ENCODE measurements at places on chromosomes 2 and 18.

GRCh38 chr2:58631986-58632385, 390.9 kb upstream of the FANCL start:
- DNase-seq = no peak

DNA sequence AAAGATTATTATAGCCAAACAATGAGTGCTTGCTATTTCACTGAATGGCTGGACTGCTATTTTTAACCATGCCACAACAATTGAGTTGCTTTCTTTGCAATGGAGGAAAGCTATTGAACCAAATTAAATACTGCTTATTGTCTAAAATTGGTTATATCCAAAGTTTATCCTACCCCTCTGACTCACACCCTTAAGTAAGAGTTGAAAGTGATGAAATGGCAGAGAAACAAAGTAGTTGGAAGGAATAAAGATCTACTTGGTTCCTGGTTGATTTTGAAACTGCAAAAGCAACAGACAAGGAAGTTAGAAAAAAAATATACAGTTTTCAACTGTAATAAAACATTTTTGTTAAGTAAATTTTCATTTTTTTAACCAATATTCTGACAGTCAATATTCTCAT, 47.5 kb downstream of the EML4 start:
- no peak for DNase-seq

- no peak for DNase-seq
Measured at GRCh38 chr18:57444301-57444759, 9.2 kb downstream of the ONECUT2 start.

DNA sequence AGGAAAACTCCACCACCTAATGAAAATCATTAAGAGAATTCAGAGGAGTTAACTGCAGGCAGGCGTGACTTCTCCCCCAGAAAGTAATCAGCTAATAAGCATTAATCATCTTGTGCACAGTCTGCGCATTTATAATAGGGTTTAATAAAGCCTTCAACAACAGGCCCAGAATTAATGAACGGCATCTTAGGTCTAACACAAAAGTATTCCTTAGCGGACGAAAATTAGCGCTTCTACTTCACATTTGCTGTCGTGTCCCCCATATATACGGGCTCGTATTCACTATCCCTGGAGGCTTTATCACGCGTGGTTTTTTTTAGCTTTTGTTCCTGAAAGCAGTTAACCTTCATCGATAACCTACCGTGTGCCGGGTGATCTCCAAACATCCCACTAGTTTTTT, 1.8 kb downstream of the ATP8B1 start:
- DNase-seq = no peak

DNA sequence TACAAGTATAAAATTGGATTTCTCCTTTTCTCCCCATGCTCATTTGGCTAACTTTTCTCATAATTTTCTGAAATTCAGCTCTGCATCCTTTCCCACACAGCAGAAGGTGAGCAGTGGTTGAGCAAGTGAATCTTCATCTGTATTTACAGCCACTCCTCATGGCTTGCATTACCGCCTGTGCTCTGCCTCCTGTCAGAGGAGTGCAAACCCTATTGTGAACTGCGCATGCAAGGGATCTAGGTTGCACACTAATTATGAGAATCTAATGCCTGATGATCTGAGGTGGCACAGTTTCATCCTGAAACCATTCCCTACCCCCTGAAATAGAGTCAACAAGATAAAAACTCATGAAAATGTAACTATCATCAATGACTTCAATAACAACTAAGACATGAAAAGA, 20.0 kb downstream of the ME2 start:
- no peak for DNase-seq

DNA sequence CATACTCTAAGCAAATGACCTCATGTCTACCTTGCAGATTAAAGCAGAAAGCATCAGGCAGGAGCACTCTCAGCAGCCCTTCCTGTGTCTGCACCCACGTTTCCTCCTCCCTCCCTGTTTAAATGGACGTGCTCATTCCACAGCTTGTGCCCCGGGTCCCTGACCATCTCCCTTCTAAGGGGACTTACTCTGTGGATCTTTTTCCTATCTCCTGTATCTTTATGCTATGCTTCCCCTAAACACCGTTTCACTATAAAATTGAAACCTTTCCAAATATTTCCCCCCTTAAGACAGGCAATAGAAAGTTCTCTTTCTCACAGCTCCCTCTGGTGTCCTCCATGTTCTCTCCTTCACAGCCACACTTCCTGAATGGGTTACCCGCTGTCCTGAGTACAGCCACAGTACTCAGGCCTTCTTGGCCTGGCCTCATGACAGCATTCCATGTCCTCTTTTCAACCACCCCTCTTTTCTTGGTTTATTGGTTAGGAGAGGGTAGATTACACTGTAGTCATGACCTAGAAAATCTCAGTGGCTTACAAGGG, 41.1 kb downstream of the TMEM185B start:
- no peak for DNase-seq

GRCh38 chr18:47100212-47100831, 50.0 kb downstream of the HDHD2 start:
- no peak for DNase-seq

GRCh38 chr2:107931412-107931811, 54.9 kb upstream of the SLC5A7 start:
- no peak for DNase-seq

GRCh38 chr2:92326-92725, 46.0 kb upstream of the FAM110C start:
- DNase-seq = no peak

GRCh38 chr2:19702267-19702666, 199.5 kb downstream of the TTC32 start:
- DNase-seq = no peak

DNA sequence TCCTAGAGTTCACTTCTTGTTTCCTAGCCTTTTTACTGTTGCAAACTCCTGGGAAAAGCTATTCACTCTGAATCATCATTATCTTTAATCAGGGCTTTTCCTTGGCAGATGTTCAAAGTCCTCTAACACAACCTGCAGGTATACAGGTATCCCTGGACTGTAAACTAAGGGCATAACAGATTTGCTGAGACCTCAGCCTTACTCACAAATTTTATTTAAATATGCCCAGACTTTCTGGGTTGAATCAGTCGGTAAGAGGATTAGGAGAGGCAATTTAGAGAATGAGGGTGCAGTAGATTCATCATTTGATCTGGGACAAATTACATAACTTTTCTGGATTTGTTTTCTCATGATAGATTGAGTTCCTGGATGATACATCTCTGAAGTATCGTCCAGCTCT, 217.8 kb upstream of the STON1 start:
- DNase-seq = no peak

DNA sequence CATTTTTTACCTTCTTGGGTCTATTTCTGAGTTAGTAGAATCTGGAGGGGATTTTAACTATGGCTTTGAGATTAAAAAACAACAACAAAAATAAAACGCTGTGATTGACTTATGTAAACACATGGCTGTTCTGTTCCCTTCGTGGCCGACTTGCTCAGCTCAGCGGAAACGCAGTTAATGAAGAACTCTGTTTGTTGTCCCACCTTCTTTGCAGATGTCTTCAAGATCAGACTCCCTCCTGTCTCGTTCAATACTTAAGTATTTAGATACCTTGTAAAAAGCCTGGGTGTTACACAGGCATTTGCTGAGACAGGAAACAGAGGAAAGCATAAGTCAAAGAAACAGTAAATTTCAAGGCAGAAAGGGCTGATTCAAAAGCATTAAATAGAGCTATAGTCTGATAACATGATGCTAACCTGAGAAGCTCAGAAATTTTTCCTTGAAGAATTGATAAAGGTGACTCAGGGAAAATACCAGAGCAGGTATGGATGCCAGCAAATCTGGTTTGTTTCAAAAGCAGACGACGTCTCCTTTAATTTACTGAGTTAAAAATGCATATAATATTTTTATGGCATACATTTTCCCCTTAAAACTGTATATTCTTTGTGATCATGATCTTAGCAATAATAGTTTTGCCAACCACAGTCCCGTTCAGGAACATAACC, 21.7 kb upstream of the POLI start:
- DNase-seq = no peak

- no peak for DNase-seq
Measured at GRCh38 chr2:196307775-196308305, 136.5 kb upstream of the STK17B start.

DNA sequence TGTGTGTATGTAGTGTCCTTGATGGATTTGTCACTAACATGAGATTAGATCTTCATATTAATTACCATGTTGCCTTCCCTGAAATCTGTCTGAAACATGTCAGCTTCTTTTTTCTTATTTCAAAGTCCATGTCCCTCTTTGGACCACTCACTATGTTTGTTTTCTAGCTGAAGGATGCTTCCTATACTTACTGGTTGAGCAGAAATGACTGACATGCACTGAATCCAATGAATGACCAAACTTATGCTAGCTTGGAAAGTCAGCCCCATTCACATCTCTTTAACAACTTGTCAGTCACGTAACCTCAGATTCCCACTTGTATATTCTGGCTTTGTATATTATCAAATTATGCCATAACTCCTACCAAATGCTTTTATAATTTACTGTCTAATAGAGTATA, 69.9 kb upstream of the STK39 start:
- DNase-seq = no peak

GRCh38 chr2:227366769-227367426, 12.2 kb downstream of the TM4SF20 start:
- no peak for DNase-seq

DNA sequence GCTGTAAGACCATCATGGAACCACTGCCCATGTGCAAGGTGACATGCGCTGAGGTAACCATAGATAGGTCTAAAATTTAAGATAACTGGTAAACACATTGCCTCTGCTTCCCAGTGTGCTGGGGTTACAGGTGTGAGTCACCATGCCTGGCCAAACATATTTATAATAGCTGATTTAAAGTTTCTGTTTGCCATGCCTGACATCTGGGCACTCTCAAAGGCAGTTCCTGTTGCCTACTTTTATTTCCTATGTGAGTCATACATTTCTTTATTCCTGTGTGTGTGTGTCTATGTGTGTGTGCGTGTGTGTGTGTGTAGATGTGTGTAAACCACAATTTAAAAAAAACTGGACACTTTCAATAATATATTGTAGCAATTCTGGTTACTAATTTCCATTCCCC, 415.2 kb upstream of the NETO1 start:
- no peak for DNase-seq

DNA sequence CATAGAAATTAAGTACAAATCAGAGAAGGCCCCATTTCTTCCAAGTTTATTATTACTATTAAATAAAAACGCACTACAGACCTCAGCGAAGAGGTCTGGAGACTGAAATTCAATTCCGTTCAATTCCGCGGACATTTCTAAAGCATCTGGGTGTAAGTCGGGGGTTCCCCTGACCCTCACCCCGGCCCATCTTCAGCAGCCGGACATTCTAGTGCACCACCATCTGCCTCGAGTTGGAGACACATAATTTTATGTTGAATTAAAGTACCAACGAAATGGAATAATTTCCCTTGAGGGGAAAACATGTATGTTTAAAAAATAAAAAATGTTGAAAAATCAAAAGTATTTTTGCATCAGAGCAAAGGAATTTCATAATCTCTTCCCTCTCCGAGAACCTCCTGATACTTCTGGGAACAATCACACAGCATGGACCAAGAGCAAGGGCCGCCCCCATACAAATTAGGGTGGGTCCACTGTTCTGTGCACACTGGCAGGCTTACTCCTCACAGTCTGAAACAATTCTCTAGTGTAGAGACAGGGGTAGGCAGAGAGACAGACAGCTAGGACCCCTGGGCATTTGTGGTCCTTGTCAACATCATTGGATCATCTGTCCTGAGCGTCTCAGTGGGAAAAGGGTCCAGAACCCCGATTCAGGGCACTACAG, 29.3 kb downstream of the MBP start:
- no peak for DNase-seq

Data from SW 1271 (cell line).